Stimulated activated CD4-positive, alpha-beta T cell treated with anti-CD3 and anti-CD28 coated beads, Interleukin-1b, Interleukin-23, amount 100 ng/mL, for 24 hours (primary cell): ENCODE measurements at places on chromosomes 1 and 21.

GRCh38 chr1:205494115-205494514 is 10.4 kb upstream of the CDK18 start:
- no peak for DNase-seq

DNA sequence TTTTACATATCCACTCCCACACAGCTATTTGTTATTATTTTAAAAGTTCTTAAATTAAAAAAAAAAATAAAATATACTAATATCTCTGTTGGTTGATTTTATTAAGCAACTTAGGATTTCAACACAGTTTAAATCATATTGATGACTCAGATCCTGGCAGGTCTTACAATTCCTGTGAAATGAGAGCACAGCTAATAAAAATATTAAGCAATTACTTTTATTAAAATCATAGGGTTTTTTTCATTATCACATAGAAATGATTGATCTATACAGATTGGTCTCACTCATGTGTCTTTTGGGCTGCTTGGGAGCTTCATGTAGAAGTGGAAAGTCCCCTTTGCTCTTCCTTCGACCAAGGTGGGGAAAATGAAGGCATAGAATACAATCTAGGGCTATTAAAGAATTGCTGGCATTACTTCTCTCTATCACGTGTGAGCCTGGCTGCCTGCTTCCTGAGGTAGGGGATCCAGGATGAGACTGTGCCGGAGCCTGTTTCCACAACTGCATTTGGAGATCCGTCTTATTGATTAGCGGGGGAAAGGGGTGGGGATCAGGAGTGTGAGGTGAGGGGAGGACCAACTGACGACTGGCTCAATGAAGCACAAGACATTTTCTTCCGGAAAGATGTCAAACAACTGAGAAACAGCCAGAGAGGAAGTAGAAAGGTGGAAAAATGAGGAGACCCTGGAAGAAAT is 858.0 kb downstream of the USP25 start:
- no peak for DNase-seq

DNA sequence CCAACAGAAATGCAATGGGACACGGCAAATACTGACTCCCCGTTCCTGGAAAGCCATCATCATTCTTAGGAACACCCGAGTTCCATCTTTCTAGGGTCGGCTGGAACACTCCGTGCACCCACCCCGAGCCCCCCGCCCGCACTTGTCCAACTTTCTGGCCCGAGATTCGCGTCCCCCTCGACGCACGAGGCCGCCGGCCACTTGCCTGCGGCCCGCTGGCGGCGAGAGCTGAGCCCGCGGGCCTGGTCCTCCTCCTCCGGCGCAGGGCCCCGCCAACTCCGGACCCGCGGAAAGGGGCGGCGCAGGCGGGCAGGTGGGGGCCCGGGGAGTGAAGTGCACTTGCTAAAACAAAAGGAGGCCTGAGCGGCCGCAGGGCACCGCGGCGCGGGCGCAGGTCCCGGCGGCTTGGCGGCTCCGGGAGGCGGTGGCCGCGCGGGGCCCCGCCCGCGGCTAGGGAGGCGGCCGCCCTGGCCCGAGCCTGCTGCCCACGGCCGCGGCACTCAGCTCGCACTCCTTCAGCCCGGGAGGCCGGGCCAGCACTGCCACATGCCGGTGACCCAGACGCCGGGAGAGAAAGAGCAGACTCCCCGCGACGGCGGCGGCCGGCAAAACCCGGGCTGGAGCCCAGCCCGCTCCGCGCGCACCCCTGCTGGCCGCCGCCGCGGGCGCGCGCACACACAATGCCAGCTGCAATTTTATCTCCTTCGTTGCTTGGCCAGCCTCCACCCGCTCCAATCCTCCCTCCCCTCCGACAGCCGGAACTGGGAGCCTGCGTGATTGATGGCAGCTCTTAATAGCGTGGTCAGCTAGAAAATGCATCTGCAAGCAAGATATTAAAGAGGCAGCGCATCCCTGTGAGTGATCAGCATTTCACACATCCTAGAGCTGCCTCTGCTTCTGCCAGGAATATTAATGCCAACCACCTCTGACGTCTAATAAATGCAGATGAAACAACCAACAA is 114.3 kb downstream of the RERE start:
- peak; percentile 32 for DNase-seq

GRCh38 chr1:153945795-153946621 is 510 bp downstream of the DENND4B start:
- DNase-seq: peak; percentile 66

DNA sequence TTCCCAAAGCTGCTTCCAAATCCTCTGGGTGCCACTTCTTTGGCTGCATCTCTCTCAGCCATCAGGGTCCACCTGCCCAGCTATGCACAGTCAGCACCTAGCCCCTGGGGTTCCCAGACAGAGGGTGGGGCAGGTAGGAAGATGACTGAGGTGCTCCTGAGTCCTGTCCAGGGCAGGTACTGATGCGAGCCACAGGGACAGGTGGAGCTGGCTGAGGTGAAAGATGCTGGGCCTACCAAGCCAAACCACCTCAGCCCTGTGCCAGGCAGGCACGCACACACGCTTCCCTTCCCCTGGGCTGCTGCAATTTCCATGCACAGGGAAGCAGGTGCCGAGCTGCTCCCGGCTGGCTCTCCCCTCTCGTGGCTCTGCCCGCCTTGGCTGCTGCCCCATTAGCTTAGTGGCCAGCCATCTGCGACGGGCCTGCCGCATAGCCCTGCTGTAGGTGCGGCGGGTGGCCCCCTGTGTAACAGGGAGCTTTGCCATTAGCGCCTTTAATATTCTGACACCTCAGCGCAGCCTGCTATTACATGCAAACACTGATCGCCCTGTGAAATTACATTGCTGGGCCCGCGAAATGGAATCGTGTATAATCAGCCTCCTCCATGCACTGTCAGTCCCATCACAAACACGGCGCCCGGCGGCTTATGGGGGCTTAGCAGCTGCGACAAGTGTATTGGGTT is 38.9 kb downstream of the DMAP1 start:
- no peak for DNase-seq

GRCh38 chr1:30462826-30463425 is 260.5 kb downstream of the MATN1 start:
- DNase-seq: no peak

- DNase-seq: no peak
Observed at GRCh38 chr1:66401244-66401643, 132.7 kb upstream of the SGIP1 start.

DNA sequence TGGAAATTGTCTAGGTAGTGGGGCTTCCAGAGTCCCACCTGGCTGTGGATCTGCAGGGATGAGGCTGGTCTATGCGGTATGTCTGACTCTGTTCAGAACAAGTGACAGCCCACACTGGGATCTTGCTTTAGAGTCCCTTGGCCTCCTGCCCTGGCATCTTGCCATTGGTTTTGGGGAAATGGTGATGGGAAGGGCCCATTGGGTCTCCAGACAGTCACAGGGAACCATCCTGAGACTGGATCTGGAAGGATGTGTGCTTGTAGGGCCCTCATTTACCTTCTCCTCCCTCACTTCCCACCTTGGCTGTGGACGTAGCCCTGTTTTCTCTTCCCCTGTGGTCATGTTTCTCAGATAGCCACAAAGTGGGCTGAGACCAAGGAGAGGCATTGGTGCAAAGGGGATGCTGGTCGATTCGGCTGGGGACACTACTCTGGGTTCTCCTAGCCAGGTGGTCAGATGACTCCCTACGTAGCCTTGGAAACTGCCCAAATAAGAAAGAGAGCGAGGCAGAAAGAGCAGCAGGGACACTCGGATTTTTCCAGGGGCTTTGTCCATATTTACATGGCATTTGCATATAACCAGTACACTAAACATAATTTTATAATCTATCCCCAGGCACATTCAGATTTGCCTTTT is 15.1 kb downstream of the SOX13 start:
- DNase-seq: no peak

- DNase-seq: no peak
Observed at GRCh38 chr1:12643785-12644184, at the start of gene AADACL4. Gene AADACL4 (plus strand): TSS chr1:12644085. CDS start chr1:12644547, 462 bp downstream.

- no peak for DNase-seq
Observed at GRCh38 chr1:29397981-29398380, 161.7 kb downstream of the PTPRU start.

GRCh38 chr1:174791863-174792262 is 207.9 kb upstream of the CACYBP start:
- no peak for DNase-seq

DNA sequence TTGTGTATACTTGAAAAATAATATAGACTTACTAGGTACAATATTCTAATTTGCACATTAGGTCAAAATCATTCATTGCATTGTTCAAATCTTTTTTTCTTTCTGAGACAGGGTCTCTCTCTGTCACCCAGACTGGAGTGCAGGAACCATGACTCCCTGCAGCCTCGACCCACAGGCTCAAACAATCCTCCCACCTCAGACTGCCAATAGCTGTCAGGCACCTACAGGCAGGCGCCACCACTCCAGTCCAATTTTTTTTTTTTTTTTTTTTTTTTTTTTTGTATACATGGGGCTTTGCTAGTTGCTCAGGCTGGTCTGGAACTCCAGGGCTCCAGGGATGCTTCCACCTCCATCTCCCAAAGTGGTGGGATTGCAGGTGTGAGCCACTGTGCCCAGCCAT is 656.9 kb downstream of the KCNT2 start:
- DNase-seq: no peak

GRCh38 chr1:165988817-165989216 is 161.4 kb downstream of the UCK2 start:
- DNase-seq: no peak

DNA sequence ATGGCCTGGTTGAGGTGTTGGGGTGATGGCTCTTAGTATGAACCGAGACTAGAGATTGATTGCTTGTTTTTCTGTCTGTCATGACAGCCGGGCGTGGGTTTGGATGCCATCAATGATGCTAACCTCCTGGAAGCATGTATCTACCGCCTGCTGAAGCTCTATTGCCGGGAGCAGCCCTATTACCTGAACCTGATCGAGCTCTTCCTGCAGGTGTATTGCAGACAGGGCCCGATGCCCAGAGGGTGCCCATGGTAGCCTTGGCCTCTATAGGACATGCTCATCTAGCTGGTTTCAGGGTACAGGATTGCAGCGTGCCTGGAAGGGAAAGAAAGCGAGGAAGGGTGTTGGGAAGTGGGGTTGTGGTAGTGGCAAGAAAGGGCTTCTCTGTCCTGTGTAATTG is 2.6 kb upstream of the RUSC1 start:
- no peak for DNase-seq

GRCh38 chr1:79694241-79694640 is 687.7 kb upstream of the ADGRL4 start:
- DNase-seq: no peak

GRCh38 chr1:99969729-99970621 is at the start of gene SLC35A3:
Gene SLC35A3 (plus strand): TSS chr1:99969996. CDS start chr1:99993555, 23,559 bp downstream.
- peak; percentile 64 for DNase-seq

GRCh38 chr1:169367096-169367685 is 406 bp downstream of the NME7 start:
- no peak for DNase-seq

DNA sequence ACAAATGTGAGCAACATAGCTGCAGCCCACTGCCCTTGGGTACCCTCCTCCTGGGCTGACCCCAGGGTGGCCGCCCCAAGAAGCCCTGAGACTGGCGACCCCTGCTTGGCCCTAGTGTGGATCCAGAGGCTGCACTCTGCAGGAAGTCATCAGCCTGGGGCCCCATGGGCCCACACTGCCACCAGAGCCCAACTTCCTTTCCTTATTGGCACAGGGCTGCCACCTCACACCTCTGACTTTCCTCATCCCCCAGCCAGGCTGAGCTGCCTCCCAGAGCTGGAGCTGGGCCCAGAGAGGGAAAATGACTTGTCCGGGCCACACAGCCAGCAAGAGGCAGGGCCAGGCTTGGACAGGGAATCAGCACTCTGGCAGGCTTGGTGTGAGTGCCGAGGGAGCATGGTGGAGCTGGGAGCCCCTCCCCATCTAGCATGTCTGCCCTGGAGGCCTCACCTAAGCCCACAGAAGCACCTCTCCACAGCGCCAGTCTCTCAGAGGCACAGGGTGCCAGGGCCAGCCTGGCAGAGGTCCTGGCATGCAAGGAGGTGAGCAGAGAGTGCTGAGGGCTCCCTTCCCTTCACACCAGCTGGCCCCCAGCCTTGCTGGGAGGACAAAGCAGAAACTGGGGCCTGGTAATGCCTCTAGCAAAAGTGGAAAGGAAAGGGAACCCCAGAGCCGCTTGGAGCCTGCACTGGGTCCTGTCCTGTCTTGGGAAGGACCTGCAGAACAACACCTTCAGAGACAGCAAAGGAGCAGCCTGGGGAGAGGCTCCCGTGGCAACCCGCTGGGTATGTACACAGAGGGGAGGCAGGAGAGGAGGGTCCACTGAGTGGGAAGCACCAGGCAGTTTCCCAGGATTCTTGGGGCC is 3.2 kb downstream of the RAP1GAP start:
- DNase-seq: no peak

DNA sequence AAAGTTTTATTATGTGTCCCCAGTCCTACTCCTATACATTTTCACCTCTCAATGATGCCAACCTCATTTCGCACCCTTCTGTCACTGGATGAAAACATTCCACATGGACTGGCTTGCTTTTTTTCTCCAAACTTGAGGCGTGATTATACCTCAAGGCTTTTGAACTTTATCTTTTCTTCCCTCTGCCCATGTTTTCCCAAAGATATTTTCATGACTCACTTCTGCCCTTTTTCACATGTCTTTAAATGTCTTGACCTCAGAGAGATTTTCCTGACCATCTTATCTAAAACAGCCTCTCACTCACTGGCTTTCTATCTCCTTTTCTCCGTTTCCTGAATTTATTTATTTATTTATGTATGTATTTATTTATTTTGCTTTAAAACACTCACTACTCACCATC is 659.0 kb downstream of the PTPRC start:
- DNase-seq: no peak

GRCh38 chr1:117371441-117372151 is 4.3 kb downstream of the MAN1A2 start:
- DNase-seq: no peak

DNA sequence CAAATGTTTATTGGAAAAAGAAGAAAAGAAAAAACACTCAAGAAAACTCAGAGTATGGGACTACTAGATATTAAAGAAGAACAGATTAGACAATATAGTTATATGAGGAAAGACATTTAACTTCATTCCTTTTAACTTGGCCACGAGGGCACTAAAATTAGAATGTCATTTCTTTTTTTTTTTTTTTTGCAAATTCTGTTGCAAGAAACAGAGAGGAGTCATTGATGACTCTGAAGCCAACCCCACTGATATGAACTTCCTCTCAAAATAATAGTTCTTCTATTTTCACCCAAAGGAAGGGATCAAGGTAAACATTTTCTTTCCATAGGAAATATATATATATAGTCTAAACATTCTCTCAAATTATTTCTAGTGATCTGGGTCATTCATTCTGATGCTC is 24.6 kb upstream of the PEX19 start:
- DNase-seq: no peak

GRCh38 chr1:117930173-117930447 is 571 bp downstream of the WDR3 start:
- DNase-seq: peak; percentile 0
